Smooth muscle cell of the umbilical artery (primary cell): ENCODE measurements at places on chromosomes 4 and X. TPM values are rescaled to one million over a fixed set of nuclear protein-coding genes. Genes with fewer than 3 reads are reported as not detected.

NXF2 gene
- not detected in 2 replicates for total RNA-seq

MSANTD1 gene
- total RNA-seq, result 0.59 and 1.0 TPM in 2 replicates

F11 gene
- not detected in 2 replicates for total RNA-seq

CENPVL1 gene
- total RNA-seq, result not detected in 2 replicates

SLC25A4 gene
- total RNA-seq, result 27.5 and 31.2 TPM in 2 replicates

GPRIN3 gene
- 0.23 and 0.30 TPM in 2 replicates for total RNA-seq

ALAS2 gene
- not detected in 2 replicates for total RNA-seq

DSPP gene
- total RNA-seq, result not detected in 2 replicates

PFKFB1 gene
- under 0.01 TPM in 1 of 2 replicates, not detected in the other for total RNA-seq

MAGEA9B gene
- not detected in 2 replicates for total RNA-seq

TRAM1L1 gene
- total RNA-seq, result 3.3 and 3.6 TPM in 2 replicates

CXorf65 gene
- not detected in 2 replicates for total RNA-seq

POU3F4 gene
- total RNA-seq, result not detected in 2 replicates

TFE3 gene
- total RNA-seq, result 25.8 and 55.0 TPM in 2 replicates

TRIM60 gene
- not detected in 2 replicates for total RNA-seq
